ENCODE measurements at places on chromosomes 16 and 17.

GRCh38 chr17:78737332-78737731 lies 44.7 kb downstream of the CYTH1 start:
- DNase-seq: no peak

DNA sequence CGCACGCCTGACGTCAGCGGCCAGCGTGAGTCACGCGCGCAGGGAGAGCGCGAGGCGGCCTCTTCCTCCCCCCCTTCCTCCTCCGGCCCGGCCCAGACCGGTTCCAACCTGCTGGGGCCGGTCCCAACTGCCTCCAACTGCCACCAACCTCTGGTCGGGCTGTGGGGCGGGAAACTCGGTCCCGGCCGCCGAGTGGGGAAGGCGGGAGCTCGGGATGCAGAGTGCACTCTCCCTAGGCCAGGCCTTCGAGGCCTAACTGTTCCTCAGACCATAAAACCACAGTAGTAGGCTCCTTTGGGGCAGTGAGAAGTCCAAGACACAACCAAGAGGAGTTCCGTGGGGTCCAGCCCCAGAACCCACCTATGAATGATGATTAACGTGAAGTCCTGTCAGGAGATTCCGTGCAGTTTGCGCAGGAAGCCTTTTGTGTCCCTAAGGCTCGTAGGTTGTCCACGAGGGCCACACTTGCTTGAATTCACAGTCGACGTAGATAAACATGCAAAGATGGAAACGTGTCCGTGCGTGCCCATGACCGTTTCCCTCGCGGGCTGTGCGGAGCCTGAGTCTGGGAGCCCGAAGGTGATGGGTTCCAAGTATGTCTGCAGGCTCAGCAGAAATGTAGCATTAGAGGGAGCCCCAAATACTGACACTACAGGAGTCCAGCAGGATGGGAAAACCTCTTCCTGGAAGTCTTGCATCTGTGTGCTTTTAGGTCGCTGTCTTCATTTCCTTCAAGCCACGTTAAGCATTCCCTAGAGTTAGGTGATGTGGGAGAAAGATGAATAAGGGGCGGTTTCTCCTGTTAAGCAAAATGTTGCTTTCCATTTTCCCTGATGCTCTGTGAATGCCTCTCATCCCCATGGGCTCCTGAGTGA lies 647 bp downstream of the UNK start:
- DNase-seq: peak; percentile 94

DNA sequence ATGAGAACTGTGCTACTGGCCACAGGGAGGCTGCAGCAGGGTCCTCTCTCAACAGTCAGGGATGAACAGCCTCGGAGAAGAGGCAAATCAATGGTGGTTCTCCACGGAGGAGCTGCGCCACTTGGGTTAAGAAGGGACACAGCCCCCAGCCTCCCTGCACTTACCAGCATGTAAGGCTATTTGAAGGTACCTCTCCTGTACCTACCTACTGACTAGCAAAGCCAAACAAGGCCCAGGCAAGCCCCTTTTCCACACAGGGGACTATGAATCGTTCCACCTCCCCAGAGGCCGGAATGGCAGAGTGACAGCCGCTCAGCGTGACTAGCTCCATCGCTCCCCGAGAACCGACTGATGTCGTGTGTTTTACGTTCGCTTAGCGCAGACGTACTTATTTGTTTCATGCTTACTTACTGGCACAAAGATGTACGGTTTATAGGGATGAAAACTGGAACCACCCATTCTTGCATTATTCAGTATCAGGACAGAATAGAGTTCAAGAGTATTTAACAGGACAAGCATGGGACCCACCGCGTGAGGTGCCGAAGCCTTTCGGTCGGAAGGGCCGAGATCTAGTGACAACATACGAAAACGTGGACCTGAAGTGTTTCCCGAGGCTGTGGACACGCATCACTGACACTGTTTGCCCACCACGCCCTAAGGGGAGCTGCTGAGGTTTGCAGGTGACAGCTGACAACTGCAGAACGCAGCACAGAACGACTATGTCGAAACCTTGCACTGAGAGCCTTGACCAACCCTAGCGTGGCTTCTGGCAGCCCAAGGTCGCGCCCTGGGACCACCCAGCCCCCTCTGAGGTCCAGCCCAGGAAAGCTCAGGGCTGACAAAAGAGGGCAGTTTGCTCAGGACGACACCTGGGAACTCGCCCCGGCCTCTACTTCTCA lies 1.0 kb downstream of the TEPSIN start:
- no peak for DNase-seq

DNA sequence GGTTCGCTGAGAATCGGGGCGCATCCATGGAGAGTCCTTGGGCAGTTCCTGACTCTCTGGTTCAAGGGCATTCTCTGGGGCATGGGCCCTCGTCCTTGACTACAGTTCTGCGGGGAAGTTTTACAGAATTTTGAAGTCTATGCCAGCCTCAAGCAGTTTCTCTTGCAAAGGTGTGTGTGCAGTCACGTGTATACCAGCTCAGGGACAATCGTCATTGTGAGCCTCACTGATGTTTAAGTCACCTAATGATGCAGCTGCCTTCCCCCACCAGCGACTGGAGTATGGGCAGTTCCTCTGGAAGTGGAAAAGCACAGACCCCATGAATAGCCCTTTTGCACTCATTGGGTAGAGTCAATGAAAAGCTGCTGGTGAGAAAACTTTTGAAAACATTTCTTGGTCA lies 1.3 kb downstream of the PLCG2 start:
- no peak for DNase-seq

DNA sequence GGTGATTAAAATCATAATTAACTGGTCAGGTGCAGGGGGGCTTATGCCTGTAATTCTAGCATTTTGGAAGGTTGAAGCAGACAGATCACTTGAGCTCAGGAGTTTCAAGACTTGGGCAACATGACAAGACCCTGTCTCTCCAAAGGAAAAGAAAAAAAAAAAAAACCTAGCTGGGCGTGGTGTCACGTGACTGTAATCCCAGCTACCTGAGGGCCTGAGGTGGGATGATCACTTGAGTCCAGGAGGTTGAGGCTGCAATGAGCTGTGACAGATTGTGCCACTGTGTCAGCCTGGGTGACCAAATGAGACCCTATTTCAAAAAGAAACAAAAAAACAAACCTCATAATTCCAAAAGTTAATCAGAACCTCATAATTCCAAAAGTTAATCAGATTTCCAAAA lies 505.5 kb downstream of the CDH8 start:
- DNase-seq: no peak

- no peak for DNase-seq
Observed at GRCh38 chr17:83058266-83058798, 21.1 kb upstream of the METRNL start.

DNA sequence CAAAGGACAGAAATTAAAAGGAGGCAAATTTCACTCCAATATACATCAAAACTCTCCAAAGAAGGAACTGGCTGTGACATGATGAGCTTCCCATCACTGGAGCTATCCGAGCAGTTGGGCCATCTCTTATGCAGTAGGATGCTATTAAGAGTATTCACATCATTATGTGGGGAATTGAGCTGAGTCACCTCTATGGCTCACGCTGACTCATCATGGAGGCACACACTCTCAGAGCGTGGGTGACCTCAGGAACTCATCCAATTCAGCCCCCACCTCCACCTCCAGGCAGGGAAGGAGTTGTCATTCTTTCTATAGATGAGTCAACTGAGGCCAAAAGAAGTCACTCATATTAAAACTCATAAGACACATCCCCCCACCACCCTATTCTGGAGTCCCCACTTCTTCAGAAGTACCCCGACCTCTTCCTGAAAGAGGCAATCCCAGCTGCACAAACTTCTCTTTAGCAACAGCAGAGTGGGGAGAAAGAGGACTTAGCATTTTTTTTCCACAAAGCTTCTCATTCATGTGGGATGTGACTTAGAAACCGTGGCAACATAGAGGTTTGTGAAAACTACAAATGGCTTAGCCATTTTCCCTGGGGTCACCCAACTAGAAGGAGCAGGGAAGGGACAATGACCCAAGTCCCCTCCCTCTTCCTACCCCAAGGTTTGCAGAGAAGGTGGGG lies 32.5 kb downstream of the ABCC12 start:
- no peak for DNase-seq

DNA sequence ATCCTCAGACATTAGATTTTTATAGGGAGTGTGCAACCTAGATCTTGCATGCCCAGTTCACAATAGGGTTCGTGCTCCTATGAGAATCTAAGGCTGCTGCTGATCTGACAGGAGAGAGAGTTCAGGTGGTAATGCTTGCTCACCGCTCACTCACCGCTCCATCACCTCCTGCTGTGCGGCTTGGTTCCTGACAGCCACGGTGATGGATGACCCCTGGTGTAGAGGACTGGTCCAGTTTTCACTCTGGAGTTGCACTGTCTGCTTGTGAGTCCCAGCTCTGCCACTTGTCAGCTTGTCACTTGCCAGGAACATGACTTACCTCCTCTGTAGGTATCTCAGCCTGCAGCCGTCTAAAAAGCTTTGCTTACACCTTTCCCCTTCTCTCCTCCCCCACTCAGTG lies 214.6 kb downstream of the SNX29 start:
- DNase-seq: no peak

- DNase-seq: no peak
Observed at GRCh38 chr17:4525691-4526397, 27.2 kb downstream of the SPNS2 start.

- no peak for DNase-seq
Observed at GRCh38 chr16:5030251-5030870, 3.4 kb downstream of the NAGPA start.

DNA sequence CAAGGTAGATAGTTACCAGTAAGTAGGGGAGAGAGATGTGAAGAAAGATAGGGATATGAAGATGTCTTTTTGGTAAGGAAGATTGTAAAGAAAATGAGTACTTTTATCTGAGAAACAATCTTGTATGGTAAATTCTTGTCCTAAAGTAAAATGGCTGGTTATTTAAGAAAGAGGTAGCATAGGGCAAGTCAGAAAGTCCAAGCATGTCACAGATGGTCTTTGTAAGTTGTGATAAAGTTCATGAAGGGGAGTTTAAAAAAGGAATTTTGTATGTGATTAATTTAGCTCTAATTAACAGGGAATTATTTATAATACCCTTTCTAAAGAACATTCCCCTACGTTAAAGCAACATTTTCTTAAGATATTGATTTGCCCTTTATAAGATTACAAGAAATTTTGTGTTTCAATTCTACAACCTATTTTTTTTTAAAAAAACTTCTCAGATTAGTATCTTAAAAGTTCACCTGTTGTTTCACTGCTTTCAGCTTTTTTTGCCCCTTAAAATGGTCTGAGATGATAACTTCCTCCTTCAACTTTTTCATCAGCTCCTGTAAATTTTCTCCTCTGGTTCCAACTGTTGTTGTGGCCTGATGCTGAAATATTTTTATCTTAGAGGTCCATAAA lies 16.2 kb upstream of the CPHXL start:
- DNase-seq: no peak

- DNase-seq: no peak
Observed at GRCh38 chr16:70610273-70611223, 35.8 kb upstream of the IL34 start.

GRCh38 chr17:21263376-21263775 lies 10.2 kb upstream of the NATD1 start:
- no peak for DNase-seq

GRCh38 chr16:78744796-78745107 lies 645.3 kb downstream of the WWOX start:
- DNase-seq: no peak

DNA sequence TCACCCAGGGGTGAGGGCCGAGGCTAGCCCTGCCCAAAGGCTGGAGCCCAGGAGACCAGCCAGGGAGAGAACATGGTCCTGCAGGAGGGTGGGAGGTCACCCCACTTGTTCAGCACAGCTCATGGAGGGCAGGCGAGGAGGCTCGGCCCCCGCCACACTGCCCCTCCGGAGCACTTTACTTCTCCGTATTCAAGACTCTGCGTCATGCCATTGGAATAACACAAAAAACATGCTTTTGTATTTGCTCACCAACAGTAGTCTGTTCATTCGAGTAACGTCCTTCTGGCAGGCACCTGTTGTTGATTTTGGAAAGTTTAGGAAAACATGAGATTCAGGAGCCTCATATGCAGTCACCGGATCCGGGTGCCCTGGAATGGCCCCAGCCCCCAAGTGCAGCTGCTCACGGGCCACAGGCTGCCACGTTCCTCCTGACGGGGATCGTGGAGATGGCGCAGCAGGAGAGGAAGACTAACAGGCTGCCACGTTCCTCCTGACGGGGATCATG lies 81.1 kb upstream of the DNAH17 start:
- DNase-seq: no peak

- DNase-seq: no peak
Observed at GRCh38 chr17:13568582-13569397, 32.9 kb downstream of the HS3ST3A1 start.

- DNase-seq: no peak
Observed at GRCh38 chr17:63623786-63624530, 1.7 kb downstream of the MAP3K3 start.

GRCh38 chr16:18969050-18969854 lies 14.5 kb upstream of the TMC7 start:
- peak; percentile 88 for DNase-seq

DNA sequence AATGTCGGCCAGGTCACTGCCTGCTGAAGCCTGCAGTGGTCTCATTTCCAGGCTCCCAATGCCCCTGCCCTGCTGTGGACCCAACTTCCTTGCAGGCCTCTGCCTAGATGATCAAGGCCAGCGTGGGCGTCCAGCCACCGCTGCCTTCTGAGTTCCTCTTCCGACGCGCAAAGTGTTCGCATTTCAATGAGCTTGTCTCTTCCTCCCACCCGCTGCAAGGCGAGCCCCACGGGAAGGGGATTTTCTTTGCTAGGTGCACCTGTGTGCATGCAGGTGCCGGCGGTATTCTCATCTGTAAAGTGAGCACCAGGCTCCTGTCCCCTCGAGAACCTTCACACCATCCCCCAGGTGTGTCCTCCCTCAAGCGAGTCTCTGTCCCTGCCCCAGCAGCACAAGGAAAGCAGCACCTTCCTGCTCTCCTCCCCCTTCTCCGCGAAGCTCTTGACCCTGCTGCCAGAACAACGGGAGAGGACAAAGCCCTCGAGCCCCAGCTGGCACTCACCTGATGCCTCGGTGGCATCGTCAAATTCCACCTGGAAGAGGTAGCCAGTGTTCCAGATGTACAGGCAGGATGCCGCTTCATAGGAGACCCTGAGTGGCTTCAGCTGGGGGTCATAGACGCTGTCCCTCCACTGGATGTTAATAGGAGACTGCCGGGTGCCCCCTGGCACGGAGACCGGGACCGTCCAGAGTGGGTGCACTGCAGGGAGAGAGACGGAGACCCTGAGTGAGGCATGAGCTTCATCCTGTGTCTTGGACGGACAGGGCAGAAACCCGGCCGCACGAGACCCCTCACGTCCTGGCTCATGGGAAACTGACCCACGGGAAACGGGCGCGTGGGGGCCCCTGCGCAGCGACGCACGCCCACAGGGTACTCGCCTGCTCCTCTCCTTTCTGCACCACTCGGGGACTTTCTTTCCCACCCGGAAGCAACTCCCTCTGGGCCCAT lies 9.8 kb downstream of the CA5A start:
- DNase-seq: peak; percentile 44

DNA sequence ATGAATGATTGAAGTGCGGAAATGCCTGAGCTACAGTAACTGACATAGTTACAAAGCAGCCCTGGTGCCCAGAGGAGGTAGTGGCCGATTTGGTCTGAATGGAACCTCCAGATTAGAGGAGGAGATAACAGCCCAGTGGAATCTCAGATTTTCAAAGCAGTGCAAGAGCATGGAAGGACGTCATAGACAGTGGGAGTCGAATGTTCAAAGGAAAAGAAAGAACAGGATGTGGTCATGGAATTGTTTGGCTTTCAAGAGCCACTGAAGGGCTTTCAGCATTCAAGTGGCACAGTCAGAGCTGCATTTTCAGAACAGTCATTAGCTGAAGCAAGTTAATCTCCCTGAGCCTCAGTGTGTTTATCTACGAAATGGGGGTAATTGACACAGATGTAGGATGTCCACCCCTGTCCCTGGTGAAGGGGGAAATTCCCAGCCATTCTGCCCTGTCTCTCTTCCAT lies 104.6 kb upstream of the CACNG3 start:
- no peak for DNase-seq

All from natural killer cell treated with Interleukin-12 subunit alpha and Interleukin-12 subunit beta and Interleukin-15 and Interleukin-18, amount 100 ng/mL, for 72 hours (primary cell).